ENCODE measurements at places on chromosomes 6 and 20. TPM values are rescaled to one million over a fixed set of nuclear protein-coding genes. Genes with fewer than 3 reads are reported as not detected.

GRCh38 chr6:108687921-108688320, 127.2 kb downstream of the FOXO3 start:
- DNase-seq: no peak

Gene B3GALT4
- 6.9 TPM for total RNA-seq

Gene ZNF318
- total RNA-seq: 12.4 TPM

DNA sequence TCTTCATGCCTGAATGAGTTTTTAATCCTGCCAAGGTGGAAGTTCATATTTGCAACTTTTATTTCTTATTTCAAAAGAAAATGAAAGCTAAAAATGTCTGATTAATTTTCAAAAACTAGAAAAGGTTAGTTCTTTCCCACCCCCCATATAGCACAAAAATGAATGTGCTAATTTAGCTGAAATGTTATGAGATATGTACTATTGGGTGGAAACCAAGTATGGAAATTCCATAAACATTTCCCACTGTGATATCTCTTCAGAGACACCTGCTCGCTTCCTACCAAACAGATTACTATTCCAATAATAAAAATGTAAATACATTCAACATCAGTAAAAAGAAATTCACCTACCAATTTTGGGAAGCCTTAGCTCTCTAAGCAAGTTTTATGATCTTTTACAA, 678.6 kb upstream of the ID4 start:
- no peak for DNase-seq

Gene IL17A
- not detected for total RNA-seq

Gene PRKN
- 23.1 TPM for total RNA-seq

GRCh38 chr20:50799176-50799889, 4.5 kb downstream of the BCAS4 start:
- no peak for DNase-seq

- no peak for DNase-seq
Measured at GRCh38 chr6:125631165-125631564, 118.3 kb upstream of the HEY2 start.

Gene C20orf173
- not detected for total RNA-seq

Gene PRL
- total RNA-seq: not detected

DNA sequence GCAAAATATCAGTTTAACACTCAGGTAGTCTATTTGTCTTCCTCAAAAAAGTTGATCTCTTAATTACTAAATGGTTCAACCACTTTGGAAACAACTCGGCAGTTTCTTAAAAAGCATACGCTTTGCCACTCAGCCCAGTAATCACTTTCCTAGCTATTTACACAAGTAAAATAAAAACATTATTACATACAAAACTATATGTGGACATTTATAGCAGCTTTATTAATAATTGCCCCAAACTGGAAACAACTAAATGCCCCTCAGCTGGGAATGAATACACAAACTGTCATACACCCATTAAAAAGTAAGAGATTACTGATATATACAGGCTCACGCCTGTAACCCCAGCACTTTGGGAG, 7.4 kb downstream of the EEF1A1 start:
- no peak for DNase-seq

DNA sequence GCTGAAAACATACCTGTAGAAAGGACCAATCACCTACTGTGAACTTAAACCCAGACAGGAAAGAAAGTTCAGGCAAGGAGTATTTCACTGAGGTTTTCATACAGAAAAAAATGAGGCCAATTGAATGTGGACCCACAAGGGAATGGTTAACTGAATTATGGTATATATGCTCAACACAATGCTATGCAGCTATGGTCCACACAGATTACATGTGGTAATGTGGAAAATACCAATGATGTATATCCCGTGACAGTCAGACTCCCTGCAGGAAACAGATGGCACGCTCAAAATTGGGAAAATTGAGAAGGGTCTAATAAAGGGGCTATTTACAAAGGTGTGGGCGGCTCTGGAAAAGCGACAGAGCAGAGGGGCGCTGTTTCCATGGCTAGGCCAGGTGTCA, 47.1 kb upstream of the PIM1 start:
- no peak for DNase-seq

Gene MICB
- total RNA-seq: 1.7 TPM

Gene OXT
- not detected for total RNA-seq

Gene DAAM2
- 16.1 TPM for total RNA-seq

Gene ADGRB3
- total RNA-seq: 0.89 TPM

Gene GJA10
- not detected for total RNA-seq

Gene RWDD2A
- total RNA-seq: 2.8 TPM

DNA sequence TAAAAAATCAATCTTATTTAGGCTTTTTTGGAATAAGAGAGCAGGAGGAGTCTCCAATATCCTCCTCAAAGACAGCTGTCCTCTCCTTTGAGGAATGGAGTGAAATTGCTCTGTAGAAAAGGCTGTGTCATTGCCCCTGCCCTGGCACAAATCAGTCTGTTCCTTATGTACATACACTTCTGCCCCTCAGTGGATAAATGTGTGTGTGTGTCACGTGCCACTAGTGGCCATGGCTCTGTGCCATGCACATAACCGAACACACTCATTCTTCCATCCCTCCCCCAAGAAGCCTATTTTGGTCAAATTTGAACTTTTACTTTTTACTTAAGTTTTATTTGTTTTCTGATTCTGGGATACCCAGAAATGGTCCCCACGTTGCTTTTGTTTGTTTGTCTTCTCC, 49.2 kb downstream of the ANKS1A start:
- no peak for DNase-seq

Gene BTBD3
- 30.2 TPM for total RNA-seq

Gene ZBP1
- 0.15 TPM for total RNA-seq

- DNase-seq: no peak
Measured at GRCh38 chr6:81772741-81773140, 20.3 kb upstream of the TENT5A start.

DNA sequence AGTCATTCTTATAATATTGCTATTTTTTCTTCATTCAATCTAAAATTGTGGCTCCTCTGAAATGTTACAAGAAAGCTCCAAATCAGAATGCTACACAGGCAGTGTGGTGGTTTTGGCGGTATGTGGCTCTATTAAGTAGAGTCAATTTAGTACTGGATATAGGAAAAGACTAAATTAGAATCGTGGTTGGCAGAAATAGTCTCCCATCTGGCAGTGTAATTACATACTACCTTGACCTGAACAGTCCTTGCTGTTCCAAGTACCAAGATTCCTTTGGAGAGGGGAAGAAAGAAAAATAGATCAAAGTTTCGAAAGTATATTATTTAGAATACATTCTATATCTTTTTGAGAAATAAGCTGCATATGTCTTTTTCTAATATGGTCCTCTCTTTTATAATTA, 78.2 kb downstream of the C6orf118 start:
- DNase-seq: no peak
